Motor neuron (in vitro differentiated cells): ENCODE measurements at places on chromosomes 16 and 17. TPM values are rescaled to one million over a fixed set of nuclear protein-coding genes. Genes with fewer than 3 reads are reported as not detected.

GRCh38 chr16:69302301-69302700 lies 8.8 kb upstream of the VPS4A start:
- ATAC-seq = no peak

The GPR139 gene
- total RNA-seq = 0.27 and 0.50 TPM in 2 replicates

DNA sequence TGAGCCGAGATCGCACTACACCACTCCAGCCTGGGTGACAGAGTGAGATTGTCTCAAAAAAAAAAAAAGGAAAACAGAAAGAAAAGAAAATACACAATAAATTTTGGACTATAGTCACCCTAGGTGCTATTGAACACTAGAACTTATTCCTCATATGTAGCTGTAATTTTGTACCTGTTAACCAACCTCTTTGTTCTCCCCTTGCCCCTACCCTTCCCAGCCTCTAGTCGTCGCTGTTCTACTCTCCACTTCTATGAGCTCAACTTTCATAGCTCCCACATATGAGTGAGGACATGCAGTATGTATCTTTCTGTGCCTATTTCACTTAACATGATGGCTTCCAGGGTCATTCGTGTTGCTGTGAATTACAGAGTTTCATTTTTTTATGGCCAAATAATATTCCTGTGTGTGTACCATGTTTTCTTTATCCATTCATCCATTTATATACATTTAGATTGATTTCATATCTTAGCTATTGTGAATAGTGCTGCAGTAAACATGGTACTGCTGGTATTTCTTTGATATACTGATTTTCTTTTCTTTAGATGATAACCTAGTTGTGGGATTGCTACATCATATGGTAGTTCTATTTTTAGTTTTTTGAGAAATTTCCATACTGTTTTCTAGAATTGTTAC lies 28.3 kb downstream of the VPS35L start:
- peak; percentile 98 for ATAC-seq

The SLC52A1 gene
- 0.21 and 0.23 TPM in 2 replicates for total RNA-seq

- no peak for ATAC-seq
These were observed 10.9 kb downstream of the RARA start for GRCh38 chr17:40319651-40320540.

The OR3A1 gene
- not detected in 2 replicates for total RNA-seq

- ATAC-seq = no peak
These were observed 59.5 kb upstream of the CDC42EP4 start for GRCh38 chr17:73371285-73371684.

DNA sequence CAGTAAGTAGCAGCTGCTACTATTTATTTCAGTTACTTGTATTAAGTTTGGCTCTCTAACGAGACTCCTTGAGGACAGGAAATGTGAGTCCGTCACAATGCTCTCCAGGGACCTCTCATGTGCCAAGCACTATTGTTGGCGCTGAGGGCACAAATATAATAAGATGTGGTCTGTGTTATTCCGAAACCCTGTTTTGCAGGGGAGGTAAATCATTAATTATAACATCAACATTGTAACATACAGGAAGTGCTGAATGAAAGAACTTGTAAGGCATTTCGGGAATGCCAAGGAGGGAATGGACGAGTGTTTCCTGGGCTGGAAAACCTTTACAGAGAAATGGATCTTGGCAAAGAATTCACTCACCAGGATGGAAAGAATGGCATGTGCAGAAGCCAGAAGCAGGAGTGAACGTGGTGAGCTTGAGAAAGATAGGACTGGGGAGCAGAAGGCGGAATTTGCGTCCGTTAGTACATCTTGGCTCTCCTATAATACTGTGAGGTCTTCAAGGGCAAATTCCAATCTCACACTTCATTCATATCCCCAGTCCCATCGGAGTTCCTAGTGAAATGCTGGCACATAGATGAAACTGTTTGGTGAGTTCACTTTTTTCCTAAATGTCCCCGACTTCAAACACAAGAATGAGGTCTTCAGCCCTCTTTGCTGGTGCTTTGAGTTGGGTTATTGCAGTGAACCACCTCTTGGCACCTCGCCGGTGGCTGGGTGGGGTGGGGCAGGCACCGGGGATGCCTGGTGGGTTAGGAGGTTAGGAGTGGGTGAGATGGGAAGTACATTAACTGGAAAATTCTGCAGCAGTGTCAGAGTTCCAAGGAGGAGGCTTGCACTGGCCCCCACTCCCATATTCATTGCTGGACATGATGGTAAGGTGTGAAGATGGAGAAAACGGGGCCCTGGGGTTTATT lies 11.5 kb downstream of the TAC4 start:
- ATAC-seq = no peak

DNA sequence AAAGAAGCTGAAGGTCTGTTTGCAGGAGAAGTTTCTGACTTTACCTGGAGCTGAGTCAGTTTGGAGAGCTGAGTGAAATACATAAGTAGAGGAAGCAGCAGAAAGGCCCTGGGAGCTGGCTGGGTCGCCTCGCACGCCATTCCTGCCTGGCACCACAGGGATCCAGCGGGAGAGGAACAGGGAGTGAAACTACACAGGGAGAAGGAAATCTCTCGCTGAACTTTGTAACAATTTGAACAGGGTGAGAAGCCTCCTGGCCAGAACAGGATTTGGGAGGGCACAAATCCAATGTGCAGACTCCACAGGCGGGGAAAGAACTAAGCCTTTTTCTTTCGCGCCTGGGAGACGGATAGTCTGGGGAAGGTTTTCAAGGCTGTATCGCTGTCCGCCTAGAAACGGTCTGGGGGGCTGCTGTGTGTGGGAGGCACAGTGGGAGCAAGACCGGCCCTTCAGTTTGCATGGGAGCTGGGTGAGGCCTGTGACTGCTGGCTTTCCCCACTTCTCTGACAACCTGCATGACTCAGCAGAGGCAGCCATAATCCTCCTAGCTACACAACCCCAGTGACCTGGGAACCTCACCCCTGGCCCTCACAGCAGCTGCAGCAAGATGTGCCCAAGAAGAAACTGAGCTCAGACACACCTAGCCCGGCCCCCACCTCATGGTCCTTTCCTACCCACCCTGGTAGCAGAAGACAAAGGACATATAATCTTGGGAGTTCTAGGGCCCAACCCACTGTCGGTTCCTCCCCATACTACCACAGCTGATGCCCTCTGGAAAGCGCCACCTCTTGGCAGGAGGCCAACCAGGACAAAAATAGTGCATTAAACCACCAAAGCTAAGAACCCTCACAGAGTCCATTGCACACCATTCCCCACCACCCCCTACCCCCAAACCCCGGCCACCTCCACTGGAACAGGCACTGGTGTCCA lies 778.6 kb downstream of the KCNJ2 start:
- ATAC-seq = no peak

The FAM234A gene
- total RNA-seq = 25.7 and 25.9 TPM in 2 replicates

The CIITA gene
- 2.9 and 10.6 TPM in 2 replicates for total RNA-seq

DNA sequence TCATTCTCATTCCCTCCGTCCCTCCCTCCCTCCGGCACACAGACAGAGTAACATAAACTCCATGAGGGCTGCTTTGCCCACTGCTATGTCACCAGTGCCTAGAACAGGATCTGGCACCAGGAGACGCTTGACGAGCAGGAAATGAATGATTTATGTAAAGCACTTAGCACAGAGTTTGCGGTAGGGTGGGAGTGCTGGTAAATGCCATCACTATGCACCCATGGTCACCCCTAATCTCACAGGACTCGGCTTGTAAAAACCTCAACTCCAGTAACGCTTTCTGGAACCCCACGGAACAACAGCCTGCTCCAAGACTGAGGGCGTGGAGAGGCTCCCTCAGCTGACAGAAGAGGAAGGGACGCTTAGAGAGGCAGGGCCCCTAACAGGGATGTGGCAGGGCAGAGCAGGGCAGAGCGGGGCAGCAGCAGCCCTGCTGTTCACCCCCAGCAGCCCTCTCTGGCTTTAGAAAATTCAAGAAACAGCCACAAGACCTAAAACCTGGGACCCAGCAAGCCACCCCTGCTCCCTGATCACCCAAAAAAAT lies 156.9 kb downstream of the C16orf78 start:
- ATAC-seq = peak; percentile 10

- peak; percentile 63 for ATAC-seq
These were observed 22.4 kb downstream of the CMC2 start for GRCh38 chr16:80984124-80984892.

The C1QL1 gene
- total RNA-seq = 1.4 and 3.3 TPM in 2 replicates

The RAB11FIP4 gene
- total RNA-seq = 22.7 and 23.9 TPM in 2 replicates

The JMJD8 gene
- 24.3 and 25.6 TPM in 2 replicates for total RNA-seq

DNA sequence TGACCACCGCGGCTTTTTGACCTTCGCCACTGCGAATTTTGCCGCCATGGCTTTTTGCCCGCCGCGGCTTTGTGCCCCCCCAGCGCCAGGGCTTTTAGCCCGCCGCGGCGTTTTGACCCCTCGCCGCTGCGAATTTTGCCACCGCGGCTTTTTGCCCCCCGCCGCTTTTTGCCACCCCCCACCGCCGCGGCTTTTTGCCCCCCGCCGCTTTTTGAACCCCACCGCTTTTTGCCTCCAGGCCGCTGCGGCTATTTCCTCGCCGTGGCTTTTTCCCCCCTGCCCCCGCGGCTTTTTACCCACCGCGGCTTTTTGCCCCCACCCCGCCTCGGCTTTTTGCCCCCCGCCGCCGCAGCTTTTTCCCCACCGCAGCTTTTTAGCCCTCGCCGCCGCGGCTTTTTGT lies 134.8 kb upstream of the TP53TG3C start:
- ATAC-seq = no peak

The RANGRF gene
- total RNA-seq = 19.2 and 22.3 TPM in 2 replicates

The PERCC1 gene
- not detected in 2 replicates for total RNA-seq

DNA sequence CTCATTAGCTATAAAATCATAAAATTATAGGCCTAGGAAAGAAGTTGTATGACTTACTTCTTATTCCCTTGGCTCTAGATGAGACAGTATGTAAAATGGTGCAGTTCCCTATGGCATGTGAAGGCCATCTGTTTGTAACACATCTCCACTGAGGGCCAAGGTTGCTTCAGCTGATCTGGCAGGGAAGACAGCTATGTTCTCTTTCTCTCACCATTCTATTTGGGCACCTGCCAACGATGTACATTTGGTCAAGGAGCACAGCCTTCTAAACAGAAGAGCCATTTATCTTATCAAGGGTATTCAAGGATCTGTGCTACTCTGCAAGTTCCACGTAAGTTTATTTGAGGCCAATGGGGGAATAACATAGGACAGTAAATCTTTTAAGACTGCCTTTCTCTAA lies 129.8 kb upstream of the TOM1L1 start:
- no peak for ATAC-seq

DNA sequence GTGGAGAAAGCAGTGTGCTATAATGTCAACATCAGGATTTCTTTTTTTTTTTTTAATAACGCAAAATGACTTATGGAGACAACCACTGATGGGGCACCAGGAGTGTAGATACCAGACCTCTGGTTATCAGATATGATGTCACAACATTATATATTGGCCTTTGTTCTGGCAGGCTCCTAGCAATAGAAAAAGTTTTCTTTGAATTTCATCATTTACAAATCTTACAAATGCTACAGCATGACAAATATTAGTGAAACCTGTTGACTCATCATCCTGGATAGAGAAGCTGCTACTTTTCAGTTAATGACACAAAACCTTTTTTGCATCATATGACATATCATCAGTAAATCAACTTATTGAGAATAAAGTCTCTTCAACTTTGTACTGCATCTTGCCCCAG lies 6.1 kb downstream of the THUMPD1 start:
- ATAC-seq = peak; percentile 78

The TMEM98 gene
- total RNA-seq = 28.2 and 32.5 TPM in 2 replicates

DNA sequence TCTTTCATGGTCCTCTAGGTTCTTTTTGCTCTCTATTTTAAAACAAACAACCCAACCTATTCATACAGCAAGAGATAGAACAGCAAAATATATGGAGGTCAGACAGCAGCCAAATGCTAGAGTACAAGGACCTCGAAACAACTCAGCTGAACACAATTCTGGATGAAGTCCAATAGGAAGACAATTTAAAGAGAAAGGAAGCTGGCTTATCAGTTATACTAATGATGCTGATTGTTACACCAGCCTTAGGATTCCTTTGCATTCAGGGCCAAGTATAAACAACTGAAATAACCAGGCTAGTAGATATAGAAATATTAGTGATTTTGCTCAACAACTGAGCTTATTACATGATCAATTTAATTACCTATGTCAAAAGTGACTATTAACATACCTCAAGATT lies 2.5 kb downstream of the SSH2 start:
- ATAC-seq = no peak

DNA sequence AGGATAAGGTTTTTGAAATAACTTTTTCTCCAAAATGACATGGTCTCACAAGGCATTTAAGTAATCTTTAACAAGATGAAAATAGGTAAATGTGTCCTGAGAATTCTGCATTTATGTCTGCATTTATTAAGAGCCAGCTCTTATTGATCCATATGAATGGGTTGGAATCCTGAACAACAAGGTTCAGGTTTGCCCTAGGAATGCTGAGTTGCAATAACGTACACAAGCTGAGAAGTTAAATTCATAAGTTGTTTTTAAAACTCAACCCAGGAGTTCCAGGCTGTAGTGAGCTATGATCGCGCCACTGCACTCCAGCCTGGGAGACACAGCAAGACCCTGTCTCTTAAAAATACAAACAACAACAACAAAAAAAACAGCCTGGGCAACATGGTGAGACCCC lies 28.1 kb downstream of the GLG1 start:
- ATAC-seq = no peak

The EXOC3L1 gene
- total RNA-seq = 0.29 and 0.59 TPM in 2 replicates

GRCh38 chr17:31490671-31491375 lies 99.3 kb downstream of the RAB11FIP4 start:
- ATAC-seq = no peak

- ATAC-seq = peak; percentile 20
These were observed 3.0 kb downstream of the HIRIP3 start for GRCh38 chr16:29992344-29992967.

The RPS15A gene
- 2,440 and 2,513 TPM in 2 replicates for total RNA-seq

The MLYCD gene
- 2.5 and 3.0 TPM in 2 replicates for total RNA-seq

GRCh38 chr16:12434567-12434966 lies 369.1 kb downstream of the CPPED1 start:
- no peak for ATAC-seq

GRCh38 chr16:80973991-80974390 lies 32.7 kb downstream of the CMC2 start:
- ATAC-seq = no peak

DNA sequence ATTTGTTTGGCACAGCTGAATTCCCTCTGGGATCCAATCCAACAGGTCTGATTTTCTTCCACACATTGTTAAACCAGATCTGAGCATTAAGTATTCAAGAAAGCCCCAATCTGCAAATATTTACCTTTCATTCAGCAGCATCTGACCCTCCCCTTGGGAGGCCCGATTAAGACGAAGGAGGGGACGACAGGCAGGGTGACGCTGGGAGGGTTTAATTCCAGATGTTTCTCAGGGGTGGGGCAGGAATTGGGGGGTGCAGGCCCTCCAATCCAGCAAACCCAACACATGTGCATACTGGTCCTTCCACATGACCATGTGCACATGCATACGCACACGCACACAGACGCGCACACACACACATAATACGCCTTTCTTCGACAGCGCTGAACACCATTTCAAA lies 240.5 kb downstream of the GSG1L start:
- no peak for ATAC-seq
